ENCODE measurements at places on chromosomes 11 and 22. TPM values are rescaled to one million over a fixed set of nuclear protein-coding genes. Genes with fewer than 3 reads are reported as not detected.

Gene STK33
- total RNA-seq, result not detected

Gene GLYATL1
- 8.6 TPM for total RNA-seq

Gene TAF10
- total RNA-seq, result 76.0 TPM

Gene GUCY1A2
- total RNA-seq, result 5.6 TPM

Gene SYT12
- 6.3 TPM for total RNA-seq

Gene PHRF1
- total RNA-seq, result 25.4 TPM

Gene CDC45
- total RNA-seq, result not detected

Gene SLC22A6
- not detected for total RNA-seq

Gene MPEG1
- 14.5 TPM for total RNA-seq

Gene CD3D
- not detected for total RNA-seq

Gene BIRC3
- total RNA-seq, result 2.8 TPM
